ENCODE measurements at places on chromosomes 1 and 21. TPM values are rescaled to one million over a fixed set of nuclear protein-coding genes. Genes with fewer than 3 reads are reported as not detected.

- H3K4me3 ChIP-seq, result no peak overlapping the region
- H3K36me3 ChIP-seq, result no peaks in the 10 kb centered on the region
- H3K27ac ChIP-seq, result no peak overlapping the region
- no peak for DNase-seq
- no peaks in the 10 kb centered on the region for H3K27me3 ChIP-seq
These were observed 75.3 kb upstream of the PALMD start for GRCh38 chr1:99570486-99571089.

GRCh38 chr1:70072231-70072751 is 133.1 kb downstream of the LRRC40 start:
- H3K36me3 ChIP-seq, result no peaks in the 10 kb centered on the region
- peak; percentile 56 for DNase-seq
- no peaks in the 10 kb centered on the region for H3K27me3 ChIP-seq
- H3K27ac ChIP-seq, result no peak overlapping the region
- H3K4me1 ChIP-seq, result no peaks in the 10 kb centered on the region

The OVAAL gene
- total RNA-seq, result 1.1 TPM

- no peak for DNase-seq
- no peaks in the 10 kb centered on the region for H3K4me1 ChIP-seq
- no peaks in the 10 kb centered on the region for H3K36me3 ChIP-seq
- H3K4me3 ChIP-seq, result no peak overlapping the region
These were observed 480.4 kb upstream of the CAMK1G start for GRCh38 chr1:209103092-209103491.
